Stomach (tissue), 19 donors: ENCODE measurements at places on chromosomes 7 and 10. TPM values are rescaled to one million over a fixed set of nuclear protein-coding genes. Genes with fewer than 3 reads are reported as not detected.

- peaks cover 6% of the 10 kb centered on the region for H3K27me3 ChIP-seq
- H3K36me3 ChIP-seq: no peaks in the 10 kb centered on the region
- no peak overlapping the region for H3K4me3 ChIP-seq
- no peak for DNase-seq
Measured at GRCh38 chr7:149826344-149827088, 11.7 kb upstream of the ZNF862 start.

DNA sequence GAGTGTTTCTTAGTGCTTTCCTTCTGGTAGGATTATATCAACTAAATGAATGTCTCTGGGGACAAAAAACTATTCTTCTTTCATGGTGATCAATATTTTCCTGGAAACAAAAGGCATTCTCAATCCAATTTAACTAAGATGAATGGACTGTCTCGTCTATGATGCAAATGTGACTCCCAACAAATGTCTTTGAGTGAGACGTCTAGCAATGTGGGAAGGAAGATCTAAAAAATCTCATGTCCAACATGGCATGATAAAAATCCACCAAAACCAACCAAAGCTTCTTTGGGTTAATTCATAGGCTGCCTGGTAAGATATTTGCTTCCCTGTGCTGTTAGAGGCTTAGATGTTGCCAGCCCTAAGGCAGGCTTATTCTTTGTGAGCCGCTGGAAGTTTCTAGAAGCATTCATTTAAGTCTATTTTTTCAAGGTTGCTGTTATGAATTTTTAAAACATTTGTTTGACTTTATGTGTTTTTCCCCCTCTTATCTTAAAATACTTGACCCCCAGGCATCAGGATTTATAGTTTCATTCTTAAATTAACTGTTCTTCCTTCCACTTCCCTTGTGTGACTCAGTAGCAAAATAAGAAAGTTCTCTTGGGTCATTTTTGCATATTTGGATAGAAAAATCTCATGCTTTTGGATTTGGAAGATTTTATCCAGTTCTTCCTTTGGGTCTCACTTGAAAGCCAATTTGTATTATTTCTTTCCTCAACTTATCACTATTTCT lies 156.3 kb downstream of the NRP1 start:
- H3K27ac ChIP-seq: no peak overlapping the region
- no peak overlapping the region for H3K4me3 ChIP-seq
- no peaks in the 10 kb centered on the region for H3K27me3 ChIP-seq
- H3K4me1 ChIP-seq: no peaks in the 10 kb centered on the region
- no peak for DNase-seq
- H3K36me3 ChIP-seq: peaks cover 24% of the 10 kb centered on the region

DNA sequence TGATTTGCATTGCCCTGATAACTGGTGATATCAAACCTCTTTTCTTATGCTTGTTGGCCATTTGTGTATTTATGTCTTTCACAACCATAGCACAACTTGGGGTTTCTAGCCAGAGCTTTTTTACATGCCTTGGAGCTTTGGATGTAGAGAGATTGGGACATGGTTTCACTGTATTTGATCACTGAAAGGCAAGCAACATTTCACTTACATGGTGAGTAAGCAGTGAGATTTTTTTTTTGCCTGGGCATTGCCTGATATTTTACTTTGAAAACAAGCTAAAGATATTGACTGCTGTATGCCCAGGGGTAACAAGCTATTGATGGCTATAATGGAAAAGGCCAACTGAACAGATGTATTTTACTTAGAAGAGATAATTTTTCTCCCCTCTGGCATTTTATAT lies 259.0 kb downstream of the PHTF2 start:
- no peaks in the 10 kb centered on the region for H3K36me3 ChIP-seq
- no peak for DNase-seq
- no peak overlapping the region for H3K4me3 ChIP-seq
- no peaks in the 10 kb centered on the region for H3K4me1 ChIP-seq
- H3K27me3 ChIP-seq: no peaks in the 10 kb centered on the region

- H3K27me3 ChIP-seq: peaks cover 5% of the 10 kb centered on the region
- H3K36me3 ChIP-seq: no peaks in the 10 kb centered on the region
Measured at GRCh38 chr7:45216622-45217165, 59.1 kb downstream of the RAMP3 start.

GRCh38 chr10:16995867-16996529 lies 133.6 kb downstream of the CUBN start:
- DNase-seq: no peak
- peak overlapping the region; percentile 32 for H3K27ac ChIP-seq
- H3K27me3 ChIP-seq: no peaks in the 10 kb centered on the region
- no peak overlapping the region for H3K4me3 ChIP-seq

- DNase-seq: no peak
- H3K4me1 ChIP-seq: no peaks in the 10 kb centered on the region
- H3K27ac ChIP-seq: no peak overlapping the region
- no peak overlapping the region for H3K4me3 ChIP-seq
- no peaks in the 10 kb centered on the region for H3K36me3 ChIP-seq
- no peaks in the 10 kb centered on the region for H3K27me3 ChIP-seq
Measured at GRCh38 chr10:44725404-44725803, 185.7 kb upstream of the TMEM72 start.

Gene HOXA3
- total RNA-seq: 0.87 TPM
